PC-3 (cell line): ENCODE measurements at places on chromosomes 6 and 20. TPM values are rescaled to one million over a fixed set of nuclear protein-coding genes. Genes with fewer than 3 reads are reported as not detected.
A peak's percentile ranks its signal among the peaks of the same experiment; 100 is the strongest.

DNA sequence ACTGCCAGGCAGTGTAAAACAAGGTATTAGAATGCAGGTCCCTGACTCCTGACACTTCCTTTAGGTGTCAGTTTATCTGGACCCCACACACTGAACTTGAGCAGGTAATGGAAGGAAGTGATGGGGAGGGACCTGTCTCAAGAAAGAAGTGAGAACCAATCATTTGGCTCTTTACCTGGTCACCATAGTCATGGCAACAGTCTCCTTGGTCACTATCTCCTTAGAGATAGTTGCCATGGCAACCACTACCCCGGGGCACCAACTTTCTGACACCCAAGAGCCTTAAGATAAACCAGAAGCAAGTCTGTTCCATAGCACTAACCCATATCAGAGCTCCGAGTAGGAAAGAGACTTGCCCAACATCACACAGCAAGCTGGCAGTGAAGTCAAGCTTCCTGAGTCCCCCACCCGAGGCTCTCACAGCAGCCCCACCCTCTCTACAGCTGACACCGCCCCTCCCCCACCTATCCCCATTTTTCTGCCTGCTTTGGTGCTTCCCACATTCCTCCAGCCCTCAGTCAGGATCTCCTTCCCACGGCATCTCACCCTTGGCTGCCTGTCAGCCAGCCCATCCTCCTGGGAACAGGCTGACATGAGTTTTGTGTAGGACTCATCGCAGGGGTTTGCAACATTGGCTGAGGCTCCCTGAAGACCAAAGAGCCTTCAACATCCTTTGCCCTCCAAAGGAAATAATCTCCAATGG, 16.3 kb upstream of the HM13 start:
- no peak for DNase-seq

The CST1 gene
- total RNA-seq, result 0.22 and 0.92 TPM in 2 replicates

DNA sequence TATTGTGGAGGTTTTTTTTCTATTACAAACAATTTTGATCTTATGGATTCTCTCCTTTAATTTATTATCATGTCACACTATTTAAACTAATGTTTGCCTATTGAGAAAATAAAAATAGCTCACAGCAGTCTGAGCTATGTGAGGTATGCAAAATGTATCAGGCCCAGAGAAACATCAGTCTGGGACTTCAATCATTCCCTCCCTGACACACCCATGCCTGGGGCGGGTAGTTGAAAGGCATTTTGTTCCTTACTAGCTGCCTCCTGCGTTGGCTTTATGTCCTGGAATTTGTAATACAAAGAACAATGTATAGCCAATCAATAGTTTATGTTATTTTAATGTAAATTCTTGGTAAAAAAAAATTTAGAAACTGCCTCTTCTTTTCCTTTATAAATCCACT, 403.3 kb downstream of the EPM2A start:
- peak; percentile 46 for DNase-seq

The SCRT2 gene
- total RNA-seq, result not detected in 2 replicates

DNA sequence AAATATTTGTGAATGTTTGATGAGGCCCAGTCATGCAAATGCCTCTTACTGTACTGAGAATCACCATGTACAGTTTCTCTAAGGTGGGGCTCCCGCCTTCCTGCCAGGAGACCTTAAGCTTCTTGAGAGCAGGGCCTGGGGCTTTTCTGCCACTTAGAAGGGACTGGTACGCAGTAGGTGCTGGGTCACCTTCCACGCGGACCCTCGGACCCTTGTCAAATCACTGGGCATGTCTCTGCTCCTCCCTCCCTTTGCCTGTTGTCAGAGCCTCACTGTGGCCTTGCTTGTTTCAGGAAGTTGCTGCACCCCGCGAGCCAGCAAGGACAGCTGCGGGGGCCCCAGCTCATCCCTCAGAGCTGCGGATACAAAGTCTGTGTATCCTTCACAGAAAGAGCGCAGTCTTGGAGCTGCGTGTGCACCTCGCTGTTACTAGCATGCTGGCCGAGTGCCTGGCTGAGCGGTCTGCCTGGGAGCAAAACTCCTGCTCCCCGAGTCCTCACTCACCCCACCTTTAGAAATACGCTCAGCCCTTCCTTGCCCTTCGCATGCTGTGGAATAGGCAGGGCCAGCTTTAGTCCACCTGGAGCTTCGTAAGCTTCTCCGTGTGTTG, 30.7 kb upstream of the IRF4 start:
- no peak for DNase-seq

The FAXC gene
- 3.9 and 5.4 TPM in 2 replicates for total RNA-seq

GRCh38 chr20:37901240-37901639, 1.7 kb upstream of the VSTM2L start:
- no peak for DNase-seq

The C6orf141 gene
- 43.8 and 49.4 TPM in 2 replicates for total RNA-seq

The SUMO4 gene
- total RNA-seq, result 0.69 TPM in 1 of 2 replicates, not detected in the other

The DEF6 gene
- 37.3 and 42.8 TPM in 2 replicates for total RNA-seq

The ZBTB22 gene
- 18.8 and 19.8 TPM in 2 replicates for total RNA-seq

DNA sequence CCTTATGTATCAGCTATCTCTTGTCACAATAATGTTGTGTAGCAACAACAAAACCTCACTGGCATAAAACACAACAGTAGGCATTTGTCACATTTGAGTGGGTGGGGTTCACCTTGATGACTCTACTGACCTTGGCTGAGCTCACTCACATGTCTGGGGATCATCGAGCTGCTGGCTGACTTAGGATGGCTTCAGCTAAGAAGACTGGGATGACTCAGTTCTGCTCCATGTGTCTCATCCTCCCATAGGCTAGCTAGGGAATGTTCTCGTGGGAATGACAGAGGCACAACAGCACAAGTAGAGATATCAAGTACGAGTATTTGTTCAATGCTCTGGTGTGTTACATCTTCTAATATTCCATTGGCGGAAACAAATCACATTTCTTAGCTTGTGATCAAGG, 167.9 kb downstream of the PLCB1 start:
- no peak for DNase-seq

DNA sequence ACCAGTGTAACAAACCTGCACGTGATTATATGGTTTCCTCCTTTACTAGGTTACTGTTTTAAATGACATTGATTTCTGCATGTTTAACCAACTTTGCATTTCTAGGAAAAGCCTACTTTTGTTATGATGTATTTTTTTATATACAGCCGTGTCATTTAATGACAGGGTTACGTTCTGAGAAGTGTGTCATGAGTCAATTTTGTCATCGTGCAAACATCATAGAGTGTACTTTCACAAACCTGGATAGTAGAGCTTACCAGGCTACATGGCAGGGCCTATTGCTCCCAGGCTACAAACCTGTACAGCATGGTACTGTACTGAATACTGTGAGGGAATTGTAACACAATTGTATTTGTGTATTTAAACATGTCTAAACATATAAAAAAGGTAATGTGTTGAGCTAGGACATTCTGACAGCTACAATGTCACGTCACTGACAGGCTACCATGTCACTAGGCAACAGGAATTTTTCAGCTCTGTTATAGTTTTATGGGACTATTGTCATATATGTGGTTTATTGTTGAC, 205.3 kb downstream of the PRL start:
- DNase-seq, result no peak
